ENCODE measurements at places on chromosomes 3 and 15.

DNA sequence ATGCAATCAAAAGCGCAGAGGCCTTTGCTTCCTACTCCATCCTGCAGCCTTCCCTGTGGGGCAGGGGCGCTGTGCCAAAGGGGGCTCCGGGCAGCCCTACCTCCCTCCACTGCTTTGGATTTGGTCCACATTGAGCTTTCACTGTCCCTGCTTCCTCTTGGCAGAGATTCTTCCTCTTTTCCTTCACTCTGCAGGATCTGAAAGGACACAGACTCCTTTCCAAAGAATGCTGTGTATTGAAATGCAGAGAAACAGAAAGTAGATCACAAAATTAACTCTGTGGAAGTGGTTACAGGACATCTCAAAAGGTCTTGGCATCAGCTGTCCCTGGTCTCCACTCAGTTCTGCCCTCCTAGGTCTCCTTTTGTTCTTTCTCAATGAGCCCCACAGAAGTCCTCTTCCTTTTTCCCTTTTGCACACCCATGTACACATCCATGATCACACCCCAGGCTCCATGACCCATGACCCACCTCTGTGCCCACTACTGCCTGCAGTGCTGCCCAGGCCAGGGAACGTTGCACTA lies 64.1 kb downstream of the CCR1 start:
- DNase-seq: no peak

DNA sequence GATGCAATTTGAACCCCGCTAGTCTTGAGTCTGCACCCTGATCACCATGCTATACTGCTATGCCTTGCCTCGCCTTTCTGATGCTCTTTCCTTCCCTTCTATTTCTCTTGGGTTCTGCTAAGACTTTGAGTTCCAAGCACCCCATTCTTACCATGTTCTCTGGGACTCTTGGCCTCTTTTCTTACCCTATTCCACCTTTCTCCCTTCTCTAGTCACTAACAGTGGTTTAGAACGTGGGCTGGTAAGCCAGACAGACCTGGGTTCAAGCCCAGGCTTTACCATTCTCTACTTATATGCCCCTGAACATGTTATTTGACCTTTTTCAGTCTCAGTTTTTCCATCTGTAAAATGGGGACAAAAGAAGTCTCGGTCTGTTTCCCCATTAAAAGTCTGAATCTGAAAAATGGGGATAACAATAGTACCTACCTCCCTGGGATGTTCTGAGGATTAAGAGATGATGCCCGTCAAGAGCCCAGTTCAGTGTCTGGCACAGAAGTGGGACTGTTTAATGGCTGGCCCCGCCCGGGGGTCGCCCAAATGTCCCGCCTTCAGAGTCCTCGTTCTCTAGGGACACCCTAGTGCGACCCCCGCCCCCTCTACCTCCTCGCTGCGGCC lies 376 bp downstream of the TADA3 start:
- no peak for DNase-seq

DNA sequence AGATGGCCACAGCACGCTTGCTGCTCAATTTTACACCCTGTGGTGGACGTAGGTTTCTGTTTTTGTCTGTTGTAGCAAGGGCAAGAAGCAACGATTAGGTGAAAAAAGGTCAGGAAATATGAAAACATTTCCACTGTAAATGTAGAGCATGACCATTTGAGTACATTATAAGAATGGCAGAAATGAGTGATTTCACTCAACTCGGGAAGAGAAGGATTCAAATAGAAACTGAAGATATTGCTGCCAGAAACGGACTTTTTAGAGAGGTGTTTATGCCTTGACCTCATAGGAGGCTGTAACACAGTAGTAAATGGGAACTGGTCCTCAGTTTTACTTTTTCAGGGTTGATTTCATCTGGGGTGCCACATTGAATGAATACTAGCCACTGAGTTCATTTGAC lies 33.1 kb upstream of the GASK1A start:
- no peak for DNase-seq

GRCh38 chr15:28105224-28105791 lies 6.2 kb upstream of the OCA2 start:
- DNase-seq: no peak

GRCh38 chr15:74750751-74751150 lies 2.1 kb downstream of the CYP1A2 start:
- no peak for DNase-seq
